ENCODE measurements at places on chromosomes 2 and 18. TPM values are rescaled to one million over a fixed set of nuclear protein-coding genes. Genes with fewer than 3 reads are reported as not detected.

The SERPINB12 gene
- total RNA-seq, result not detected

The CCDC150 gene
- total RNA-seq, result 5.7 TPM

The TLX2 gene
- total RNA-seq, result 0.55 TPM

DNA sequence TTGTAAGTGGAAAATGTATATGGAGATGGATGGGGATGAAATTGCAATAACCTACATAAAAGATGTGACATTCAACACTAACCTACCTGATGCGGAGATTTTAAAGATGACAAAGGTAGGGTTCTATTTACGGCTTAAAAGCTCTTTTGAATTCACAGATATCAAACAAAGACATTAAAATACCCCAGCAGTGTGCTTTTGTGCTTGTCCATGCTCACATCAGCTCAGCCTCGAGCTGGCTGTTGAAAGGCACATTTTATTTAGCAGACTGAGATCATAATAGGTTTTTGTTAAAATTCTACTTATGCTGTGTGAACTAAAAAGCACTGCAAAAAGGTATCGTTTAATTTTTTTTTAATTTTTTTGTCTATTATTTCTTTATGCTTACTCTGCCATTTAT is 96.0 kb upstream of the CDCA7 start:
- no peak for DNase-seq

GRCh38 chr2:45904267-45904945 is 252.9 kb downstream of the PRKCE start:
- no peak for DNase-seq

GRCh38 chr18:44632469-44633145 is 48.1 kb upstream of the SETBP1 start:
- no peak for DNase-seq

The ITGB6 gene
- 1.5 TPM for total RNA-seq

The MIB1 gene
- 66.2 TPM for total RNA-seq

The MOCOS gene
- 1.4 TPM for total RNA-seq

The DIPK1C gene
- total RNA-seq, result not detected

DNA sequence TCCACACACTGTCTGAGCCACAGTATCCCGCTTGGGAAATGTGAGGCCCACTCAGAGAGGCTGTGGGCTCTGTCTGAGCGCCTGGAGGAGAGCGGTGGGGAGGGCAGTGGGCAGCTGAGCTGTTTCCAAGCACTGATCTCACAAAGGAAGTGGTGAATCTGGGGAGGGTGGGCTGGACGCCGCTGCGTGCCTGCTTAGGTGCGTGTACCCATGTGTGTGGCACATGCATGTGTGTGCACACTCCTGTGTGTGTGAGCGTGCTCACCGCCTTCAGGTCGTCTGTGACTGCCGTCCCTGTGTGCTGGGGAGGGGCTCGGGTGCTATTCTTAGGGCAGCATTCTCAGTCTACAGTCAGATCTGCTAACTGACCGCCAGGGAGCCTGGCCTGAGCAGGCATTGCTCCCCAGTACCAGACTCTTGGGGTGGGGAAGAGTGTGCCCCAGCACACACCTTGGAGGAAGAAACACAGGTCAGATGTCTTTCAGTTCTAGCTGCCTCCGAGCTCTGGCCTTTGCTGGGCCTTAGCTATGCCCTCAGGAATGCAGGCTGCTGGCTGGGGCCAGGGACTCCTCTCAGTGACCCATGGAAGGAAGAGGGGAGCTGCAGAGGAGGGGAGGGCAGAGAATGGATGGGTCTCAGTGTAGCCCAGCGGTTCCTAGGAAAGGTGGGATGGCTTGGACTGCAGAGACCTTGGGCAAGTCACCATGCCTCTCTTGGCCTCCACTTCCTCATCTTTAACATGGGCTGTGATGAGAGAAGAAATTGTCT is 31.4 kb downstream of the KCNIP3 start:
- DNase-seq, result no peak

The LOXHD1 gene
- total RNA-seq, result 0.62 TPM

The ANKRD62 gene
- total RNA-seq, result 0.07 TPM

GRCh38 chr2:197215748-197216360 is 94.7 kb downstream of the ANKRD44 start:
- no peak for DNase-seq

The ALKAL2 gene
- total RNA-seq, result 82.6 TPM

- DNase-seq, result no peak
Measured at GRCh38 chr18:63240531-63241316, 78.8 kb downstream of the BCL2 start.

The FARSB gene
- 9.4 TPM for total RNA-seq

DNA sequence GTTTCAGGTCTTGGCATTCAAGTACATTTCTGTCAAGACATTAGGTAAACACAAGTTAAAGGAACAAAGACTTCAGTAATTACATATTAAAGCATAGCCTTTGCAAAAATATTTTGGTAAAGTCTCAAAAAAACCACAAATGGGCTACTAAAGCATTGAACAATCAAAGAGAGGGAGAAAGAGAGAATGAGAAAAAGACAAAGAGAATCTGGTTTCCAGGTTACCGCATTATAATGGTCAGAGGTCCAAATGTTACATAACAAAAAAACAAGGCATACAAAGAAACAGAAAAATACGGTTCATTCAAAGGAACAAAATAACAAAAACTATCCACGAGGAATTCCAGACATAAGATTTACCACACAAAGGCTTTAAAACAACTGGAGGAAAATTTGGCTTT is 327.9 kb downstream of the AKAIN1 start:
- DNase-seq, result no peak

- no peak for DNase-seq
Measured at GRCh38 chr2:133342286-133343017, 225.8 kb downstream of the NCKAP5 start.

GRCh38 chr2:234980451-234981187 is 28.8 kb downstream of the SH3BP4 start:
- DNase-seq, result no peak

DNA sequence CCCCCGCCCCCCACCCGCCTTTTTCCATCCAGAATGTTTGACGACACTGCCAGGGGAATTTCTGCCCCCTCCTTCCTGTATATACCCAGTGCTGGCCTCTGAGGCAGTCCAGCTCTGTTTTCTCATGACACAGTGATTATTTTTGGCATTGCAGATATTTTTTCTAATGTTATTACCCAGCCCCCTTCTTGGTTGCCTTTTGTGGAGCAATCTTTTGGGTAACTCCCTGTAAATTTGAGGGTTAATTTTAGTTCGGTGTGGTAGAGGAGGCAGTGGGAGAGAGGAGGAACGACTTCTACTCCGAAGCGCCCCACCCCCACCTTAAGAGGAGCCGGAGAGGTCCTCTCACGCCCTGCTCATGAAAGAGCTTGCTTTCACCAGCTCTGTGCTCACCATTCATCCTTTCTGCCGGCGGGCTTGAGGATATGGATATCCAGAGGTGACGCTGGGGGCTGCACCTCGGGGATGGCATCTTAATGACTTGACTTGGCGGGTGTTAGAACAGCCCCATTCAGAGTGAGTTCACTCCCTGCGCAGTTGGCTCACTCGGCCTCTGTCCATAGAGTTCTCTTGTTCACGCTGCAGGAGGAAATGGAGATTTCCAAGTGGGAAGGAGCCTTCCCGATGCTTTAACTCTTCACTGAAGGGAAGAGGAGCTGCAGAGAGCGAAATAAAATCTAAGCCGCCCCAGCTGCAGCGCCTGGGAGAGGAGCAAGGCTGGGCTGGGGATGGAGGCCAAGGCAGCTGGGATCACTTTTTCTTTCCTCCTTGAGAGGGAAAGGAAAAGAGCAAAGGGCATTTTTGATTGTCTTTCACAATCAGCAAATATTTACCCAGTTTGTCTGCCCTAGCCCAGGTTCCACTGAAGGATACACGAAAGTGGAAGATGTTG is 38.4 kb downstream of the EPAS1 start:
- DNase-seq, result peak; percentile 52

The CDCA7 gene
- 0.59 TPM for total RNA-seq

The ELOA2 gene
- total RNA-seq, result not detected

GRCh38 chr2:33672389-33672788 is 73.3 kb upstream of the FAM98A start:
- no peak for DNase-seq

- DNase-seq, result no peak
Measured at GRCh38 chr18:28961669-28962228, 784.8 kb upstream of the CDH2 start.

DNA sequence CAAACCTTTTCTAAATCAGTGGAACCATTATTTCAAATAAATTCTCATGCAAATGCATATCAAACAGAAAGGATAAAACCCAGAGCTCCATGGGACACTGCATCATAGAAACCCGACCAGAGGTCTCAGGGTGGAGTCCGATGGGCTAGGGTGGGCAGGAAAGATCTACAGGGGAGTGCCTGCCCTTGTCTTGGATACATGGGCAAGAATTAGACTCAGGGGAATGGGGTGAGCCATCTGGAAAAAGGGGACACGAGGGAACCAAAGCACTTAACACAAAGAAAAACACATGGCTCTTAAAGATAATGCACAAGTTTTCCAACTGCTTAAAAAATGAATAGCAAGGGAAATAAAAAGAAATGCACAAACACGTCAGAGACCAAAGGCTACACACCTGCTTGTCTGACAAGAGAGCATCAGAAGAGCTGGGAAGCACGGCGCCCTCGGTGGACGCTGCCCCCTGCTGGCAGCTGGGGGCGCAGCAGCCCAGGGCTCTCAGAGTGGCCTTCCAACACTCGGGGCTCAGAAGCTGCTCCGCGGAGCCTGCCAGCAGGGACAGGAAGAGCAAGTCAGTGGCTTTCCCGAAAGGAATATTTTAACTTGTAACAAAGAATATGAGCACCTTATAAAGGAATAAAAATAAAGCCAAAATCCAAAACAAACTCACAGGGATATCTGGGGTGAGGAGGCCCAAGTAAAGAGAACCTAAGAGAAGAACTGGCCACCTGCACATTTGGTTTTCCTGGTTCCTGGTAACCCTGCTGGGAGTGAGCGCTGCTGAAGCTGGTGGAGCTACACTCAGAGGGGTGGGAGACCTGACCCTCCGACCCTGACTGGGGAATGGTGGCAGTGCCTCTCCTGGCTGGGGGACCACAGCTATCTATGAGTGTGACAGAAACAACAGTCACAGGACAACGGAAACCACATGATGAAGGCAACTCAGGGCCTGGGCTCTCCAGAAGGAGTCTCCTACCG is 54.5 kb downstream of the SIGLEC15 start:
- peak; percentile 42 for DNase-seq

DNA sequence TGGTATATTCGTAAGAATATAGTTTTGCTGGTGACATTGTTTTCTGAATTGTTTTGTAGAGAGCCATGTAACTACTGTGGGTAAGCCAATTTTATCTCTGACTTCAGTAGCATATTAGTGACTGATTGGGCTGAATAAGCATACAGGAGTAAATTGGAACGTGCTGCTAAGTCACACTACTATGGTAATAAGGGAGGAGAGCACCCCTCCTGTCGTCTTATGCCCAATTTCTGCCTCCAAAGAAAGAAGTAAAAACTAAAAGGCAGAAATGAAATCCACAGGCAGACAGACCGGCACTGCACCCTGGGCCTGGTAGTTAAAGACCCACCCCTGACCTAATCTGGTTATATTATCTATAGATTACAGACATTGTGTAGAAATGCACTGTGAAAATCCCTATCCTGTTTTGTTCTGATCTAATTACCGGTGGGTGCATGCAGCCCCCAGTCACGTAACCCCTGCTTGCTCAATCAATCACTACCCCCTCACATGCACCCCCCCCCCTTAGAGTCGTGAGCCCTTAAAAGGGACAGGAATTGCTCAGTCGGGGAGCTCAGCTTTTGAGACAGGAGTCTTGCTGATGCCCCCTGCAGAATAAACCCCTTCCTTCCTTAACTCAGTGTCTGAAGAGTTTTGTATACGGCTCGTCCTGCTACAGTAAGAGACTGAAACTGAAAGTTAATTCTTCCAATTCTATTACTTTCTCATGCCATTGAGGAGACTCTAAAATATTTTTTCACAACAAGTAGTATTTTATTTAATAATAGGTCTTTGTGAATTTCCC is 167.0 kb downstream of the ZNF804A start:
- DNase-seq, result no peak

The CAVIN2 gene
- 235 TPM for total RNA-seq

- no peak for DNase-seq
Measured at GRCh38 chr18:45724601-45725000, 620 bp downstream of the SLC14A1 start.

- DNase-seq, result no peak
Measured at GRCh38 chr2:20304411-20304810, 46.2 kb downstream of the PUM2 start.

The FBXO48 gene
- 6.8 TPM for total RNA-seq

DNA sequence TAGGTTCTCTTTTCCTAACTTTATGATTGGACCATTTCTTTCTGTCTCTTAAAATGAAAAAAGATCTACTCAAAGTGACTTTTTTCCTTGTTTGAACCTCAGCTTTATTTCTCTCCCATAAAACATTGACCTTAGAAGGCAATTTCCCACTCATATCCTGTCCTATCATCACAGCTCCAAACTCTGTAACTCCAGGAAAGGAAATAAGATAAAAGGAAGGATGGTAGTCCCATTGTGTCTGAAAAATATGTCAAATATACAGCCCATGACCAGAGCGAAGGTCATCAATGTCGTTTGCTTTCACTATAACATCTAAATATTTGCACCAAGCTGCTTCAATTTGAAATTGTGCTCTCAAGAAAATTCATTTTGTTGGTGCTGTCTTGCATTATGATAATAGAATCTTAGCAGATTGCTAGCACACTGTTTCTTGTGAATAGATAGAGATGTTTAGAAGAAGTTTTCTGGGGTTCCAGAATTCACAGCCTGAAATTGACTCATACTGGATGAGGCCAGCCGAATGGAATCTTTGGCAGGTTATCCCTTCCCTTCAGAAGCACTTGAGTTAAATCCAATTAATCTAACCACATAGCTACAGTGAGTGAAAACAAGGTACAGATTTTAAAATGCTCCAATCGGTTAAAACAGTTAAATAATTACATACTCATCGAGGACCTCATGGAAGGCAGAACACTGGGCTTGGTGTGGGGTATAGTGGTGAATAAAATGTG is 95.1 kb downstream of the CRIM1 start:
- peak; percentile 29 for DNase-seq

The ALPI gene
- not detected for total RNA-seq

- DNase-seq, result no peak
Measured at GRCh38 chr2:168196764-168197180, 50.6 kb downstream of the STK39 start.

GRCh38 chr2:216283038-216283900 is 89.0 kb downstream of the MARCHF4 start:
- DNase-seq, result no peak

DNA sequence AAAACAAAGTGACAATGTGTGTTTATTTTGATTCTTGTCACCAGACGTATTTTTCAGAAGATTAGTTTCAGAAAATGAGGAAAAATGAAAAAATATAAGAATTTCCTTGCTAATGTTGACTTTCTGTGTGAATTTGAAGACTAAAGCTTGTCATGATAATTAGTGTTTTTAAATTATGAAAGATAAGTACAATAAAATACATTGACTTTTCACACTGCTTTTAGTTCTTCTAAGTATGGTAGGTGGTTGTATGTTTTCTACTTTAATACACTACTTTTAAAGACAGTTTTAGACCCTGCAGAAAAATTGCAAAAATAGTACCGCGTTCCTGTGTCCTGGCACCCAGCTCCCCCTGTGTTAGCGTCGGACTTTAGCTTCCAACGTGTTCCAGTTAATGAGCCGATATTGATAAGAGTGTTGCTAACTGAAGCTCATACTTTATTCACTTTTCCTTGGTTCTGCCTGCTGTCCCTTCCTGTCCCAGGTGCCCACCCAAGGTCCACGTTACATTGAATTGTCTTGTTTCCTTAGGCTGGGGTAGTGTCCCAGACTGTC is 695 bp downstream of the RBFA start:
- no peak for DNase-seq

The STARD6 gene
- total RNA-seq, result not detected
